Endothelial cell (in vitro differentiated cells): ENCODE measurements at places on chromosomes 11 and 22. TPM values are rescaled to one million over a fixed set of nuclear protein-coding genes. Genes with fewer than 3 reads are reported as not detected.

UCP3 gene
- 1.6 TPM for total RNA-seq

GRIK4 gene
- total RNA-seq, result 4.5 TPM

HDHD5 gene
- 60.5 TPM for total RNA-seq

NAALAD2 gene
- 30.9 TPM for total RNA-seq

FDXACB1 gene
- total RNA-seq, result 1.4 TPM

MAPK8IP1 gene
- 3.7 TPM for total RNA-seq

NCF4 gene
- total RNA-seq, result not detected

GRCh38 chr22:23210428-23211170 is 30.3 kb downstream of the BCR start:
- peaks cover 17% of the 10 kb centered on the region for H3K36me3 ChIP-seq
- no peak overlapping the region for H3K27ac ChIP-seq

DNA sequence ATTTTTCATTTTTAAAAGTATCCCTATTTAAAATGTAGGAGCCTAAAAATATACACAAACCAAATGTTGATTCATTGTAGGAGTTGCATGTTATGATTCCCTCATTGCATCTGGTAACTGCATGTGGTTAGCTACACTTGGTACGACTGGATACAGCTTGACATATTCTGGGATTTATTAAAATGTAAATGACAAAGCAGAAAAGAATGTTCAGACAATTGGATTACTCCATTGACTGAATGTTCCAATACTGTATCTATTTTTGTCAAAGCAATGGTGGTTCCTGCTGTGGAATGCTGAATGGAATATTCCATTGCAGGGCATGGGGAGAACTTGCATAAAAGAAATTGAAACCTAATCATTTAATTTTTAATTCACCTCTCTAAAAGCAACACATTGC is 30.8 kb downstream of the BLID start:
- H3K4me1 ChIP-seq, result no peaks in the 10 kb centered on the region
- no peak overlapping the region for H3K27ac ChIP-seq
- no peak for DNase-seq
- H3K4me3 ChIP-seq, result no peak overlapping the region

- peaks cover 6% of the 10 kb centered on the region for H3K27me3 ChIP-seq
- H3K4me1 ChIP-seq, result no peaks in the 10 kb centered on the region
- no peak for DNase-seq
- H3K27ac ChIP-seq, result no peak overlapping the region
- no peak overlapping the region for H3K4me3 ChIP-seq
Observed at GRCh38 chr11:2406878-2407410, 6.4 kb downstream of the TSSC4 start.

GRCh38 chr22:21697880-21698279 is 32.1 kb downstream of the PPIL2 start:
- peaks cover 23% of the 10 kb centered on the region for H3K36me3 ChIP-seq
- H3K27me3 ChIP-seq, result peaks cover 8% of the 10 kb centered on the region
- H3K4me3 ChIP-seq, result no peak overlapping the region
- no peak for DNase-seq
- H3K4me1 ChIP-seq, result peaks cover 15% of the 10 kb centered on the region

DNA sequence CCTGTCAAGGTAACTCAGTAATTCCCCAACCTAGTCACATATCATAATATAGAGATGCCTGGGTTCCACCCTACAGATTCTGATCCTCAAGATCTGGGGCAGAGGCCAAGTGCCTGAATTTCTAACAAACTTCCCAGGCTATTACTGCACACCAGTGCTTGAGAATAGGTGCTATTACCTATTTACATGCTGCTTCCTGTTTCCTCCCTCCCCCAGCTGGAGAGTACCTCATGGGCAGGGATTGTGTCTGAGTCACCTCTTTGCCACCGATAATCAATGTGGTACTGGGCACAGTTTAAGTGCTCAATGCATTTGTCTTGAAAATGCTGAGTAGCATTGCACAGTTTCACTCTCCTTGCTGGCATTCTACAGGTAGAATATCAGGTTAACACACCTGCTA is 582.2 kb upstream of the CADM1 start:
- H3K36me3 ChIP-seq, result no peaks in the 10 kb centered on the region
- H3K27ac ChIP-seq, result no peak overlapping the region
- peaks cover 4% of the 10 kb centered on the region for H3K27me3 ChIP-seq
- peaks cover 12% of the 10 kb centered on the region for H3K4me1 ChIP-seq
- H3K4me3 ChIP-seq, result no peak overlapping the region

DNA sequence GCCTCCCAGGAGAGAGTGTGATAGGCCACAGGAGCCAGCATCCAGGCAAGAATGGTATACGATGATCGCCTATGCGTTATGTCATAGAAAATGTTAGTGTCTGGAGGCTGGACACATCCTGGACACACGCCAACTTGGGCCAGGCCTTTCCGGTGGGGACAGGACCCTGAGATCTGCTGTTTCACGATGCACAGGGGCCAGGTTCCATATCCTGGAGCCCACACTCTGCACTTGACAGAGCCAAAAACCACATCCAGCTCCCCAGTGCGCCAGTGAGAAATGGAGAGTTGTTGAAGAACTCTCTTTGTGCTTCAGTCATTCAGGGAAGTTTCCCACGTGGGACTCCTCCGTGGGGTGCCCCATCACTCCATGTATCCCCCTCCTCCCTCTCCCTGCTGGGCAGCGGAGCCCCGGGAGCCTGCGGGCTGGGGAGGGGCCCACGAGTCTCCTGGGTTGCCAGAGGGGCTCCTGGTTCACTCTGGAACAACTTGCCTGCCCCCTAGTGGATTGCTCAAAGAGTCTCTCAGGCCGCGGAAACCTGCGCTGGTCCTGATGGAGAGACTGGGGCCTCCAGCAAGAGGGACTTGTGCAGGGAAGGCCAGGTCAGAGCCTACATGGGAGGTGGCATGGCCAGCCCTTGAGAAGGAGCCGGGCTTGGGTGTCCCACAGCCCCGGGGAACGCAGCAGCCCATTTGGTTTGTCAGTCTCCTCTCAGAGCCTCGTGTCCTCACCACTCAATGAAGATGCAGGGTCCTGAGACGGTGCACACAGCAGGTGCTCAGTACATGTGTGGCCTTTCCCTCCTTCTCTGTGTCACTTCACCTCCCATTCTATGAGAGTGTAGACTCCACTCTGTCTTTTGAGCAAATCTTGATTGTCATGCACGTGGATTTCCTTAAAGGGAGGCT is 10.2 kb upstream of the LRRC32 start:
- H3K27me3 ChIP-seq, result peaks cover 24% of the 10 kb centered on the region
- H3K27ac ChIP-seq, result no peak overlapping the region
- H3K36me3 ChIP-seq, result peaks cover 4% of the 10 kb centered on the region
- peaks cover 7% of the 10 kb centered on the region for H3K4me1 ChIP-seq

- H3K27me3 ChIP-seq, result no peaks in the 10 kb centered on the region
- H3K4me1 ChIP-seq, result peaks cover 4% of the 10 kb centered on the region
- peaks cover 4% of the 10 kb centered on the region for H3K36me3 ChIP-seq
- H3K27ac ChIP-seq, result no peak overlapping the region
- no peak for DNase-seq
Observed at GRCh38 chr11:61900251-61900650, 8.9 kb upstream of the FADS3 start.

GRCh38 chr11:120912504-120912903 is 111.4 kb upstream of the TBCEL start:
- peaks cover 10% of the 10 kb centered on the region for H3K27me3 ChIP-seq
- H3K4me3 ChIP-seq, result no peak overlapping the region
- peaks cover 27% of the 10 kb centered on the region for H3K4me1 ChIP-seq
- H3K27ac ChIP-seq, result no peak overlapping the region

- no peaks in the 10 kb centered on the region for H3K36me3 ChIP-seq
- no peak overlapping the region for H3K27ac ChIP-seq
- H3K4me1 ChIP-seq, result peaks cover 10% of the 10 kb centered on the region
- peaks cover 6% of the 10 kb centered on the region for H3K27me3 ChIP-seq
- H3K4me3 ChIP-seq, result no peak overlapping the region
Observed at GRCh38 chr11:48104568-48104924, 112.1 kb upstream of the OR4B1 start.

DNA sequence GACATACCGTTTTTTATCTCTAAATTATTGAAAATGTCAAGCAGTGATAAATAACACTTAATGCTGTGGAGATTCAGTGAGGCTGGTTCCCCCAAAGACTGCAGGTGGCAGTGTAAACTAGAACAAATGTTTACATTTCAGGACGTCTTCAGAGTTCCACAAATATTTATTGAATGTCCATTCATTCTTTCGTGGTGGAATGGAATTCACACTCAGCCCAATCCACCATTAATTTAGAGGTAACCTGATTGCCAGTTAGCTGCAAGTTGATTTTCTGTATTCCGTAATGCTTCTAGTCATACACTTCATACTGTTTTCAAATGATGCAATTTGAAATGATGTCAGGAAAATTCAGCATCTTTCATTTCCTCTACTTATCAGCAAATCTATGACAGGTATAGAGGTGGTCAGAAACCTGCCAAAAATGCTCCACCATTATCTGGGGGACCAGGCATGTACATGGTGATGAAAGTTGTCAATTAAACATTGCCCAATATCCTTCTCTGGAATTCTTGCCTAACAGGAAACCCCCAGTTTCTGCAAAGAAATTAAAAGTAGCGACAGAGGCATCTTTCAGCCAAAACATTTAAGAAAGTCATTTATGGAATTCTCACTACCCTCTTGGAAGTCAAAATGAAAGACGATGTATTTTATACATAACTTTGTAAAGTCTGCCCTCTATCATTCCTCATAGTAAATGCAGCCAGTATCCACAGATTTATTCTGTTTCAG is 94.3 kb upstream of the BMAL1 start:
- DNase-seq, result no peak
- no peaks in the 10 kb centered on the region for H3K4me1 ChIP-seq
- no peaks in the 10 kb centered on the region for H3K36me3 ChIP-seq
- H3K4me3 ChIP-seq, result no peak overlapping the region
- no peak overlapping the region for H3K27ac ChIP-seq

DNA sequence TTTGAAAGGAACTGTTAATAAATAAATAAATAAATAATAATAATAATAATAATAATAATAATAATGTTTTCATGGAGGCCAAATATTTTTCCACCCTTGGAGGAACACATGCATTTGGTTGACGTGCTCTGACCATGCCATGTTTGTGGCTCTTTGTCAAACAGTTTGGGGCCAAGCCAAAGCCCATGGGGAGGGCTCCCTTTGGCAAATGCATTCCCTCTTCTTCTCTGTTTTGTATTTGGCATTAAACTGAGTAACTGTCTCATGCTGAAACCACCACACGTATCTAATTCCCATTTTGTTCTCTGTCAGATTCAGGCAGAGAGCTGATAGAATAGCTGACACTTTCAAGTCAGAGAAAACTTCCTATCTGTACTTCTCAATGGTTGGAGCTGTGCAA is 68.6 kb upstream of the PAX6 start:
- DNase-seq, result no peak
- no peaks in the 10 kb centered on the region for H3K4me1 ChIP-seq
- H3K4me3 ChIP-seq, result no peak overlapping the region
- no peaks in the 10 kb centered on the region for H3K27me3 ChIP-seq

GRCh38 chr22:24403346-24403745 is 24.1 kb upstream of the ADORA2A start:
- H3K4me3 ChIP-seq, result no peak overlapping the region
- DNase-seq, result no peak
- no peak overlapping the region for H3K27ac ChIP-seq
- H3K27me3 ChIP-seq, result peaks cover 6% of the 10 kb centered on the region
- H3K4me1 ChIP-seq, result peaks cover 41% of the 10 kb centered on the region

DNA sequence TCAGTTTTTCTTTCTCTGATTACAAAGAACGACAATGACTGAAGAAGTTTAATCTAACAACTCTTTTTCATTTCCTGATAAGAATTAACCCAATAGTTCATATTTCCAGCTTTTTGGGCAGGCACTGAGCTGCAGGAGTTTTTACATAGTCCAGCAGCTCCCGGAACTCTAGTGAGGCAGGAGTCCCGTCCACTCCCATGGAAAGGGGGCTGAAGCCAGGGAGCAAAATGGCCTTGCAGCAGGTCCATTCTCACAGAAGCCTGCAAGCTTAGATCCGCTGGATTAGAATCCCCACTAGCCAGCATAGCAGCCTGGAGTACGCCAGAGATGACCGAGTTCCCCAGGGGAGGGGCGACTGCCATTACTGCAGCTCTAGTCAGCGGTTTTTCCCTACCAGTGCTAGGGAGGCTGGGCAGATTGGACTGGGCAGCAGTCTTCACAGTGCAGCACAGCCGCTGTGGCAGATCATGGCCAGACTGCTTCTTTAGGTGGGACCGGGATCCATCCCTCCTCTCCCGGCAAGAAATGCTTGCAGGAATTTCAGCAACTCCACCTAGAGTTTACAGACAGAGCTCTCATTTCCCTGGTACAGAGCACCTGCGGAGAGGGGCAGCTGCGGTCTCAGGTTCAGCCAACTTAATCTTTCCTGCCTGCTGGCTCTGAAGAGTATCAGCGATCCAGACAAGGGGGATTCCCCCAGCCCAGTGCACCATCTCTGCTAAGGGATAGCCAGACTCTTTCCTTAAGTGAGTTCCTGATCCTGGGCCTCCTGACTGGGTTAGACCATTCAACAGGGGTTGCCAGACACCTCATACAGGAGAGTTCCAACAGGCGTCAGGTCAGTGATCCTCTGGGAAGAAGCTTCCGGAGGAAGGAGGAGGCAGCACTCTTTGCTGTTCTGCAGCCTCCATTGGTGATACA is 742 bp upstream of the CASP4 start:
- H3K36me3 ChIP-seq, result no peaks in the 10 kb centered on the region
- DNase-seq, result no peak
- H3K4me3 ChIP-seq, result no peak overlapping the region
- no peaks in the 10 kb centered on the region for H3K4me1 ChIP-seq
- no peaks in the 10 kb centered on the region for H3K27me3 ChIP-seq
- H3K27ac ChIP-seq, result no peak overlapping the region

DNA sequence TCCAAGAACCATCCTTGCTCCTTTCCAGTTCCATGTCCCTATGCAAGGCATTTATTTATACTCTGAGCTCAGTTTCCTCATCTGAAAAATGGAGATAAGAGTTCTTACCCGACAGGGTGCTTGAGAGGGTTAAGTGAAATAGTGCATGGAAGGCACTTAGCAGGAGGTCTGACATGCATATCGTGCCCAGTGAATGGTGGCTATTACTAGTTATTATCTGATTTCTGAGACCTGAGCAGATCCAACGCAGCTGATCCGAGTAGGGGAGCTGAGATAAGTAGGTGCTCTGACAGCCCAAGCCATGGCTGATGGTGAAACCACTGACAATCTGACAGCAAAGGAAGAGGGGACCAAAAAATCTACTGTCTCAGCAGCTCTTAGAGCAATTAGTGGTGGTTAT is 24.9 kb downstream of the NAV2 start:
- no peak for DNase-seq
- H3K27ac ChIP-seq, result no peak overlapping the region
- no peaks in the 10 kb centered on the region for H3K27me3 ChIP-seq
- H3K4me3 ChIP-seq, result no peak overlapping the region
- H3K36me3 ChIP-seq, result no peaks in the 10 kb centered on the region

- peaks cover 26% of the 10 kb centered on the region for H3K4me1 ChIP-seq
- no peak for DNase-seq
- H3K27ac ChIP-seq, result peak overlapping the region; percentile 36
- H3K27me3 ChIP-seq, result peaks cover 2% of the 10 kb centered on the region
- H3K36me3 ChIP-seq, result peaks cover 8% of the 10 kb centered on the region
Observed at GRCh38 chr22:19429950-19430889, 1.3 kb downstream of the HIRA start.

DNA sequence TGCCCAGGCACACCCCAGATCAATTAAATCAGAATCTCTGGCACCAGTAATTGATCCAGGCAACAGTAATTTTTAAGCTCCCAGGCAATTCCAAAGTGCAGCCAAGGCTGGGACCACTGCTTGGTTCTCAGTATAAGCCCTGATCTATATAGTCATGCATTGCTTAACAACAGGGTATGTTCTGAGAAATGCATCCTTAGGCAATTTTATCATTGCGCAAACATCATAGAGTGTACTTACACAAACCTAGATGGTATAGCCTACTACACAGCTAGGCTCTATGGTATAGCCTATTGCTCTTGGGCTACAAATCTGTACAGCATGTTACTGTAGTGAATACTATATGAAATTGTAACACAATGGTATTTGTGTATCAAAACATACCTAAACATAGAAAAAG is 651 bp upstream of the C11orf42 start:
- no peak overlapping the region for H3K27ac ChIP-seq
- H3K4me3 ChIP-seq, result no peak overlapping the region
- peaks cover 8% of the 10 kb centered on the region for H3K36me3 ChIP-seq
- DNase-seq, result no peak
- H3K27me3 ChIP-seq, result no peaks in the 10 kb centered on the region
- H3K4me1 ChIP-seq, result no peaks in the 10 kb centered on the region
